ENCODE measurements at places on chromosomes 3 and 15.

DNA sequence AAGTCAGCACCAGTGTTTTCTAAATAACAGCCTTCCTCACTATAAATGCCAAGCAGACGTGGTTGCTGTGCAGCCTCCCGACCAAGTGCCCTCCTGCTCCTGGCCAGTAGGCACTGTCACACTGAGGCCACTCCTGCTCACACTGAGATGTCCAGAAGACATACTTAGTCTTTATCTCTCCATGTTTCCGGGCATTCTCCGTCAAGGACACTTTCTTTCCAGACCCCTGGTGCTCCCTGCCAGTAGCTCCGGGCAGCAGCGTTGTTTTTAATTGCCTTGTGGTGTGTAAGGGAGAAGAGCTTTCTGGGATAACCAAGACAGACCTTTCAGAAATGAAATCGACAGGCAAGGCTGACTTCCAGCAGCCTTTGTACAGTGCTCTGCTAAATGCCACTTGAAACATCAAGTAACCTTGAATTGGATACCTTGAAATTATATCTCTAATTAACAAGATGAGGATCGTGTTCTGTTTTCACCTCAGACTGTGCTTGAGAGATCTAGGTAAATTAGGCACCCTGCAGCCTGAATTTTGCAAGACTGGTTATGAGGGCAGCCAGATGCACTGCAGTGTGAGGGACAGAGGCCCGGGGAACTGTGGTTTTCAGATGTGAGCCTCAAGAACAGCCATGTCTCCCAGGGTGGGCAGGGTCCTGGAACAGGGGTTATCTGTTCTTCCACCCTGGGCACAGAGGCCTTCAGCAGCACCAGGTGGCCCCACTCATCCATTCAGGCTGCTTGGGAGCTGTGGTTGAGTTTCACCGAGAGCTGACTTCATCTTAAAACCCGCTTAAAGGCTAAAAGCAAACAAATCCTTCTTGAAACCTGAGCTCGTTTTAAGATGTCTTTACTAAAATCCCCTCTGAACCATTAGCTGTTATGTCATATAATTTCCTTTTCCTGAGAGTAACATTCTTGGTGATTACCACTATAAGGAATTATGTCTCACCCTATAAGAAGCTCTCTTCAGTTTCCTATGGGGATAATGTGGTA lies 105.5 kb upstream of the IL12A start:
- no peak for DNase-seq

- DNase-seq = no peak
Measured at GRCh38 chr15:58551764-58552504, 120.1 kb downstream of the LIPC start.

- DNase-seq = no peak
Measured at GRCh38 chr3:139120086-139121056, 75.7 kb upstream of the PRR23C start.

DNA sequence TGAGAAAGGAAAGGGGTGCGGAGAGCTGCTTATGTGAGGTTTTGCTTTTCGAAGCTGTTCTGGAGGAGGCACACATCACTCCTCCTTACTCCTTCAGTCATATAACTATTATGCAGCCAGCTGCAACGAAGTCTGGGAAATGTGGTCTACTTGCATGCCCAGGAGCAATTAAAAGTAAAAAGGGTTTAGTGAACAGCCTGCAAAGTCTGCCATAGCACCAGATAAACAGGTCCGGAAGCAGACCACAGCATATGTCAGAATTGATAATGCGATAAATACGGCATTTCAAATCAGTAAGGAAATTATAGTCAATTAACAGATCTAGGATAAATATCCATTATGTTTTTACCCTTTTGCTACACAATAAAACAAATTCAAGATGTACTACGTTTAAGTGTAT lies 99.5 kb downstream of the POLR2M start:
- DNase-seq = no peak

- no peak for DNase-seq
Measured at GRCh38 chr3:195030791-195031321, 240.1 kb downstream of the XXYLT1 start.

DNA sequence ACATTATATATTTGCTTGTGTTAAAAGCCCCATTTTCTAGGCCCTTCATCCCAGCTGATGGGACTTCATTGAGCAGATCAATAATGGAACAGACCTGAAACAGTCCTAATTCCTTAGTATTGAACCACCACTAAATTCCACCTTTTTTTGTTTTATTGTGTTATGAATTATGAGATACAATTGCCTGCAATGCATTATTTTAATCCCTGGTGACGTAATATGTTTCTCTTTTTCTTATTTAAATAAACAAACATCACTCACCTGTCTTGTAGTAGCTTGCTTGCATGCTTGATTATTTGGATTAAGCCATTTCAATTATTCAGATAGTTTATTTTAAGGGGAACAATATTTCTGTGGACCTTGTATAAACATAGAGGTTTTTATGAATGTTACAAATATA lies 40.7 kb upstream of the GMNC start:
- DNase-seq = no peak

GRCh38 chr3:105347625-105348302 lies 18.9 kb upstream of the ALCAM start:
- DNase-seq = no peak

- DNase-seq = no peak
Measured at GRCh38 chr15:48470096-48470495, 138.9 kb downstream of the DUT start.

DNA sequence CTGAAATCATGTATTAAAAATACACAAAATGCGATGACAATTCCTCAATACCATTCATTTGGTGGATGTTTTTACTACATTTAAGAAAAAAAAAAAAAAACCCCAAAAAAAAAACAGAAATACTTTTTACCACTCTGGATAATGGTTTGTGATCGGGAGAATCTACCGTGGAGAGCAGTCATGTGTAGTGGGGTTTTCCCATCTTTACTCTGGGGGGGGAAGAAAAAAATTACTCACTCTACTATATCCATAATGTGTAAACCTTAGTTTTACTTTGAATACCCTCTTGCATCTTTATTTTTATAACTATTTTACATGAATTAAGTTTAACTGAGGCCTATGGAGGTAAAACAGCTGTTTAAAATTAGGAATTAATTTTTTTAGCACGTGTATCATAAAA lies 83.3 kb downstream of the ANKRD28 start:
- DNase-seq = no peak

GRCh38 chr3:39150803-39151631 lies 2.4 kb downstream of the CSRNP1 start:
- no peak for DNase-seq

GRCh38 chr3:178805741-178806140 lies 265.9 kb downstream of the ZMAT3 start:
- DNase-seq = no peak

GRCh38 chr3:170100944-170101343 lies 63.1 kb downstream of the GPR160 start:
- no peak for DNase-seq

- DNase-seq = no peak
Measured at GRCh38 chr3:65196663-65197062, 508.9 kb upstream of the ADAMTS9 start.

DNA sequence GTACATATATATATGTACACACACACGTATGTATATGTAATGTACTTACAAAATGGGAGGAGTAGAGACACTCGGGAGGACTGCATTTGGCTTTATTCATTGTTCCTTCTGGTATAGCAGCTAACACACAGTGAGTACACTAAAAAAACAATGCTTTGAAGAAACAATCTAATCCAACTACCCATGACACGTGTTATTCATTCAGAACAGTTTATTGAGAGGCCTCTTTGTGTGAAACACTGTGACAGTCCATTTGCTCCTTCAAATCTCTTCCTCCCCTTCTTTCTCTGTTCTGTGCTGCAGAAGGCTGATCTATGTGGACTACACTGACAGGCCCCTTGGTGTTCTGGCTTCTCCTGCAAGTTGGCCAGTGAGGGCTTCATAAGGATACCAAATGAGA lies 1075.9 kb upstream of the CFAP20DC start:
- no peak for DNase-seq

DNA sequence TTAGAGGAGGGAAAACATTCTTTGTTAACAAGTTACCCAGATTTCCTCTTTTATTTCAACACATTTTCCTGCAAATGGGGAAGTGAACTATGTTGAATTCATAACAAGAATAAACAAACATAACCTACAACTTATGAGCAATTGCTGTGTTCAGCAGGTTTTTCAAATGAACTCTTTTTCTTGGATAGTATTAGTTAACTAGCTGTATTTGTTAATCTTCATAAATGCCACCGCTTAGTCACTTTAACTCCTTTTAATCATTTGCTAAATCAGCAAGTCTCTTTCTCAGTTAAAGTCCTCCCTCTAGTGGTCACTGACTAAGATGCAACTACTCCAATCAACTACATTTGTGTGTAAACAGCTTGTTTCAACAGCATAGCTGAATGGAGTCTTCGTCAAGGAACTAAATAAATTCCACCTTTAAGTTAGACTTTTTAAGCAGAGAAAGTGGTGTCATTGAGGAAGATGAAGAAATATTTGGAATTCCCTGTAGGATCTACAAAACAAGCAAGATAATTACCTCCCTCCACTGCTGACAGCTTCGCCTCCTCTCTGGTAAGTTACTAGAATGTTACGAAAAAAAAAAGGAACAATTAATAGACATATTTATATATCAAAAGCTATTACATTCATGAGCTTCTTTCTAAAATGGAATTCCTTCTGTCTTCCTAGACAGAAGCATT lies 1122.0 kb downstream of the ROBO1 start:
- no peak for DNase-seq

GRCh38 chr15:78624651-78625590 lies 4.1 kb upstream of the CHRNA3 start:
- no peak for DNase-seq

GRCh38 chr3:14352002-14352627 lies 50.3 kb upstream of the SLC6A6 start:
- DNase-seq = no peak

- DNase-seq = no peak
Measured at GRCh38 chr3:50817756-50818529, 143.2 kb downstream of the DOCK3 start.

DNA sequence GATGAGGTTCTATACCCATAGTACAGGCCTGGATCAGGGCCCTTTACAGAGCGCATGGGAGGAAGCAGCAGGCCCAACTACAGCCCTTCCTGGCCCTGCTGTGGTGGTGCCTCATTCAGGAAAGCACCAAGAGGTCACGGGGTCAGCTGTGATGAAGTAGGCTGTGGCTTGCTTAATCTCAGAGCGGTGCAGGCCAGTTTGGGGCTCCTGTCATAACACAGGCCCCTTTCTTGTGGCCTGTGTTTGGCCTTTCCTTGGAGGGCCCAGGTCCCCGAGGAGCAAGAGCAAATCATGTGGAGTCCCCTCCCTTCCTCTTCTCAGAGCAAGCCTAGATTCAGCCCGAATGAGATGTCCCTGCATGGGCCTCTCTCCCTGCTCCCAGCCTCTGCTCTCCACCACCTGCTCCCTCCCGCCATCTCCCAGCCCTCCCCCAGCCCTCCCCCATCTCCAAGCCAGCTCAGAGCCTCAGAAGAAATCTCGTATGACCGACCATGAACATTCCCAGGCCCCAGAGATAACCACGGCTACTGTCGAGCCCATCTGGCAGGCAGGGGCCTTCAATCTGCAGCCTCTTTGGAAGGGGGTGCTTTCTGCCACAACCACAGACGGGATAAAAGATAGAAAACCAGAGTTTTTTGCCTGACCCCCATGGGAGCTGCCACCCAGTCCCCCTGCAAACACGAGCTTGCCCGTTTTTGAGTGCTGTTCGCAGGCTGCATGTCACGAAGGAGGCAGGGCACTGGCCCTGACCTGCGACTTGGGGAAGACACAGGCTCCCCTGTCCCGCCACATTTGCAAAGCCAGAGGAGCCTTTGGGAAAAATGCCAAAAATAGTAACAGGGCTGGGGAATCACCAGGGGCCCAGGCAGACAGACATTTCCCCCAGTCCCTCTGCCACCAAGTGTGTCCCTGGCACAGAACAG lies 32.3 kb upstream of the DUSP7 start:
- DNase-seq = no peak

- DNase-seq = no peak
Measured at GRCh38 chr3:17092583-17092933, 207.8 kb downstream of the PLCL2 start.

GRCh38 chr15:82624008-82624407 lies 23.2 kb downstream of the CPEB1 start:
- no peak for DNase-seq

DNA sequence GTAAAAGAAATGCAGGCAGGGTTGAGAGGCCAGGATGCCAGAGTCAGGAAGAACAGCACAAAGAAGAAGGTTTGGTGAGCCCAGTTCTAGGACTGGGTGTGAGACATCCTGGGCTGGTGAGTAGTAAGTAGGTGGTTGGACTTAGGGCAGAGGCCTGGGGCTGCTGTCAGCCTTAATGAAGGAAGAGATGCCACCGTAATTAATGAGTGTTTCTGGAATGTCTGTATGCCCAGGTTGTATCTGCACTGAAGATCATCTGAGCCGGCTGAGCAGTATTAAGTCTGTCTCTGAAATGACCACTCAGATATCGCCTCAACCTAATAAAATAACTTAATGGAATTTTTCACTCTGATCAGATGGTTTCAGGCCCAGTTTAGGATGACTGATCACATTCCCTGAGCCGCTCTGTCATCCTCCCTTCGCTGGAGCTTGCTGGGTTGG lies 532.9 kb upstream of the IL12A start:
- DNase-seq = no peak

DNA sequence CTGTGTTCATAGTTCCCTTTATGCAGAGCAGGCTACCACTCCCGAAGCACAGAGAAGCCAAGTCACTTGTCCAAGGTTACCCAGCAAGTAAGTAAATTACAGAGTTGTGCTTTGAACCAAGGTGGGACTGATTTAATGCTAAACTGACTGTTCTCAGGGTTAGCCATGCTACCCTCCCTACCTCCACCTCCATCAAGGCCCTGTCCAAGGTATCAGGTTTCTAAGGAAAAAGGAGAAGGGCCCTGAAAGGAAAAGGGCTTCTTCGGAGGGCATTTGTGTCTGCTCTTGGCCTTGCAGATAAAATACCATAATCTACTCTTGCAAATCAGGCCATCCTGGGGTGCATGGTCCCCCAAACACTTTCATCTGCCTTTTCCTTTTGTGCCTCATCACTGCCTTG lies 288.1 kb upstream of the LRRFIP2 start:
- DNase-seq = no peak

DNA sequence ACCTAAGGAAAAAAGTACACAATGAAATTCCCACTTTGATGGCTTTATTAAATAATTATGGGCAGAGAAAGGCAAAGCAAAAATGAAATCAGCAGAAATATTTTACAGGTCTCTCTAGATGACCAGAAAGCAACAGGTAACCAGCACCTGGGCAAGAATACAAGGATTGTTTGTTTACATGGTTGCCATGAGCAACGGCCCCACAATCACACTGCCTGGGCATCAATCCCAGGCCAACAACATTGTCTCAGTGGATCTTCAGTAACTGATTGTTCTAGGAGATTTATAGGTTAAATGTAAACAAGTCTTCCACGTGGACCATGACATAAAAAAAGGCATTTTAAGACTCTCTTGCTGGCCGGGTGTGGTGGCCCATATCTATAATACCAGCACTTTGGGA lies 82.6 kb downstream of the PDZRN3 start:
- DNase-seq = no peak

DNA sequence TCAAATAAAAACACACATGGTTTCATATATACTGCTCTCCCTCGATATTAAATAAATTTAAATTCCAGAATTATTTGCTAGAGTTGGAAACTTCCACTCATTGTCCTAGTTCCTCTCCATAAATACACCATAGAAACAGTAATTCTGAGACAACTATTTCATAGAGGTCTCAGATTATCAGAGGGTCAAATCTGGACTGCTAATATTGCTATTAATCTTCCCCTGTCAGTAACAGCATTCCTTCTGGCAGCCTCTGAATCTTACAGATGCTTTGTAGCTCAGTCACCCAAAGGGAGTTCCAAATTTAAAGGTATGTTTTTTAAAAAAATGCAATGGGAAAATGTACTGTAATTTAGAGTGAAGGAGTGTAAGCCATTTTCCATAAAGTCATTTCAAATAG lies 428.8 kb downstream of the PYDC2 start:
- DNase-seq = no peak
